ENCODE measurements at places on chromosomes 3 and 15. TPM values are rescaled to one million over a fixed set of nuclear protein-coding genes. Genes with fewer than 3 reads are reported as not detected.

The SAMMSON gene
- total RNA-seq, result 0.43 TPM

The MORC1 gene
- 0.11 TPM for total RNA-seq

- no peak for DNase-seq
These were observed 5.5 kb downstream of the TMEM266 start for GRCh38 chr15:76065245-76065644.

The LRTM1 gene
- not detected for total RNA-seq

DNA sequence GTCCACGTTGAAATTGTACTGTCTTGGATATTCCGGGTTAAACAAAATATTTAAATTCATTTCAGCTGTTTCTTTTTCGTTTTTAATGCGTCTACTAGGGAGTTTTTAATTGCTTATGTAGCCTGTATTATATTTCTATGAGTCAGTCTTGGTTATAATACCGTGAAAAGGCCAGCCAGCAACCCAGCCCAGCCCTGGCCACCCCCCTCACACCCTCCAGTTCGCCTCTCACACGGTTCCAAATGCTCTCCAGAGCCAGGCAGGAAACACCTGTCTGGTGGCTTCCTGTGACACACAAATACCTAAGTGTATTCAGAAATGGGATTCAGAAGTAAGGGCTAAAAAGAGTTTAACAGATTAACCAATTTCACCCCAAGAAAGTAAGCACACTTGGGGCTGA is 4.4 kb downstream of the SH3BP5 start:
- peak; percentile 73 for DNase-seq

- no peak for DNase-seq
These were observed 93.7 kb downstream of the MCTP2 start for GRCh38 chr15:94324835-94325767.

DNA sequence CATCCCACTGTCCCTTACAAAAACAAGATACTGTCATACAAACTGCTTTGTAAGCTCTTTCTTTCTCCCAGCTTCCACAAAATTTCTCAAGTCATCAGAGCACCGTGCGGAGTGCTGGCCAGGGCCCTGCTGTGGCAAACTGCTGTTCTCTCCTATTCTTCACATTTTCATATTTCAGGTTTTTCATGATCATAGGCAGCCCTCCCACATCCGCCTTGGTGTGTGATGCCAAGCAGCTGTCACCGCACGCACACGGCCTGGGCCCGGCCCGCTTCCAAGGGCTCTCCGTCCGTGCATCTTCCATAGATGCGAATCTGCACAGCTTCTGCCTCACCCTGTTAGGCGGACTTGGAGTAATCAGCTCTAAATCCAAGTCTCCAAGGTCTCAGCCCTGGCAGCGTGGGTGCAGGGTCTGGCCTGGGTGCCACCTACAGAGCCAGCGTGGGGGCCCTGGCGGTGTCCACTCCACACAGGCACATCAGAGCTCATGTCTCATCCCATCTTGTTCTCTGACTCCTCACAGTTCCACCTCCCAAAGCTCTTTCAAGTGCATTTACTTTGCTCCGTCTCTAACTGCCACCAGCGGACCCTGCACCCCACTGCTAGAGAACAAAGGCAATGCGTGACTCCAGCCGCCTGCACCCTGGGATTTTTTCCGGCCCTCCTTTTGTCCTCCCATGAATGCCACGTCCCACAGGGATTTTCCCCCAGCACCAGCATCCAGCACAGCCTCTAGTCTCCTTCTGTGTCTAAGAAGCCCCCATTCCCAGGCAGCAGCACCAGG is 27.2 kb downstream of the CYFIP1 start:
- DNase-seq, result no peak

DNA sequence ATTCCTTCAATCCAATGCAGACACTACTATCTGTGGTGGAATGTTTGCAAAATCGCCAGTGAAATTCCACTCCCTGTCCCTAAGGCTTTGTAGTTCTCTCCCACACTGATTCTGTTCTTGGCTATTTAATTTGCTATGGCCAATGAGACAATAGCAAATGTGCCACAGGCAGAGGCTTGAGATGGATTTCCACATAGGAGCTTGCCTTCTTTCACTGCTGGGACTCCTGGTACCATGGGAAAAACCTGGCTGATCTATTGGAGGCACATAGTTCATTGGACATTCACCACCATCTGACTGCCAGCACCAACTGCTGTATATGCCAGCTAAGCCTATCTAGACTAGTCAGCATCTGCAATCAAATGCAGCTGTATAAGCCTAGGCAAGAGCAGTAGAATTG is 103.8 kb downstream of the NR1D2 start:
- DNase-seq, result no peak

The MCF2L2 gene
- 3.4 TPM for total RNA-seq

GRCh38 chr15:68551296-68551635 is 27.5 kb upstream of the CORO2B start:
- DNase-seq, result no peak

GRCh38 chr15:92624401-92624991 is 31.1 kb downstream of the FAM174B start:
- DNase-seq, result no peak

- DNase-seq, result peak; percentile 67
These were observed 79.6 kb downstream of the MLH1 start for GRCh38 chr3:37072892-37073291.

- no peak for DNase-seq
These were observed 46.0 kb upstream of the CD47 start for GRCh38 chr3:108136561-108137459.

DNA sequence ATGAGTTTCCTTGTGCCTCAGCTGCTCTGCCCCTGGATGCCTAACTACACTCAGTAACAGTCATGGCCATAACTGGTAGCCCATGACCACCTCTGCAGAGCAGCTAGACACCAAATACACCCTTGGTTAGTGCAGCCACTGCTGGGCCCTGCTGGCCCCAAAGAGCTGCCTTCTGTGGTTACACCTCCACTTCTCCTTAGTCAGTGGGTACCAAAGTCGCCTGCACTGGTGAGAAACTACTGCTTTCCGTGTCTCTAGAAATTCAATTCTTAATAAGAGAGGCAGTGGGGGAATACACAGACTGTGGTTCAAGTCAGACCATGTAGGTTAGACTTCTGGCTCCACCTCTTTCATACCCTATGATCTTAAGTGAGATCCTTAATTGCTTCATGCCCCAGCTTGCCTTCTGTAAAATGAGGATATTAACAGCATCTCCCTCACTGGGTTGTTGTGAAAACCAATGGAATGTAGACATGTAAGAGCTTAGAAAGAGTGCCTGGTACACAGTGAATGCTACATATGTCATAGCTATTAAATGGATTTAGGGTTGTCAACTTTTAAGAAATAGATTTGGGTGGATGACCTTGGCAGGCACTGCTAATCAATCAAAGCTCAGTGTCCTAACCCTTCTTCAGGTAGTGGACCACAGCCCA is 18.2 kb downstream of the HEG1 start:
- DNase-seq, result no peak

GRCh38 chr3:9169956-9170850 is 79.2 kb downstream of the SRGAP3 start:
- DNase-seq, result no peak

DNA sequence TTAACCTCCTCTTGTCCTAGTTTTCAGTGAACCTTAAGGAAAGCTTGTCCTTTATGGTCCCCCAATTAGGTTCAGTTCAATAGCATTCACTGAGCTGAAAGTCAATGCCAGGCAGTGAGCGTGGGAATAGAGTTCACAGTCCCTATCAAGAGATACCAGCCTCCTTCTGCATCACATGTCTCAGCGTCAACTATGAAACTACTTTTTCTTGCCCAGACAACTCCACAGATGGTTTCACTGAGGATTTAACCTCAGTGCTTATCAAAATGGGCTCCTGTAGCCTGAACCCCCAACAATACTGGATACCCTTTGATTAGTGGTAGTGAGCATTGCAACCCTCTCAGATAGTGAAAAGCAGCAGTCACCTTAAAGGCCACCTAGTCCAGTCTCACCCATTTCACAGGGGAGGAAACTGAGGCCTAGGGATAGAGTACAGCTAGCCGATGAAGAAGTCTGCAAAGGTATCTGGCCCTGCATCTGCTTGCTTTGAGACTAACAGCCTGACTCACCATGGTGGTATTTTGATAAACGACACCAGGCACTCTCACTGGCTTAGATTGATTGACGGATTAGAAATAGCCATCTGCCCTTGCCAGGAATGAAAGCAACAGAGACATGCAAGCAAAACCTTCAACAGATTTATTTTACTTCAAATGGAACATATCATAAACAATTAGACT is 1.6 kb upstream of the UBA3 start:
- DNase-seq, result peak; percentile 41

DNA sequence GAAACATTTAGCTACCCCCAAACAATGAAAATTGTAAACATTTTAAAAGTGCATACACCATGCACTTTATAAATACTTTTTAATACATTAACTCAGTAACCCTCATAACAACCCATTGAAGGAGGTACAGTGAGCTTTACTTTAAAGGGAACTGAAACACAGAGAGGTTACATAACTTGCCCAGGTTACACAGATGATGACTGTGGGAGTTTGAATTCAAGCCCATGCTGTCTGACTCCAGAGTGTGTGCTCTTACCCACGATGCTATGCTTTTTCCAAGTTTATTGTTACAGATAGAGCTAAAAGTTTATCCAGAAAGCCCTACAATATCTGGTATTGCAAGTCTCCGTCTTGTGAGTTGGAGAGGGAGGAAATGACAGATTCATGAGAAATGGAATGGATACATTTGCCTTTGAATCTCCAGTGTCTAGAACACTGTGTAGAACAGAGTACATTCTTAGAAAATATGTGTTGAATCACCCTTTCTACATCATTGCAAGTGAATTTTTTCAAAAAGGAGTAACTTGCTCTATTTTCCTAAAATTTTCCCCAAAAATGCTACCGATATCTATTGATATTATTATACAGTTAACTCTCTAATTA is 428.3 kb downstream of the NAALADL2 start:
- DNase-seq, result no peak

DNA sequence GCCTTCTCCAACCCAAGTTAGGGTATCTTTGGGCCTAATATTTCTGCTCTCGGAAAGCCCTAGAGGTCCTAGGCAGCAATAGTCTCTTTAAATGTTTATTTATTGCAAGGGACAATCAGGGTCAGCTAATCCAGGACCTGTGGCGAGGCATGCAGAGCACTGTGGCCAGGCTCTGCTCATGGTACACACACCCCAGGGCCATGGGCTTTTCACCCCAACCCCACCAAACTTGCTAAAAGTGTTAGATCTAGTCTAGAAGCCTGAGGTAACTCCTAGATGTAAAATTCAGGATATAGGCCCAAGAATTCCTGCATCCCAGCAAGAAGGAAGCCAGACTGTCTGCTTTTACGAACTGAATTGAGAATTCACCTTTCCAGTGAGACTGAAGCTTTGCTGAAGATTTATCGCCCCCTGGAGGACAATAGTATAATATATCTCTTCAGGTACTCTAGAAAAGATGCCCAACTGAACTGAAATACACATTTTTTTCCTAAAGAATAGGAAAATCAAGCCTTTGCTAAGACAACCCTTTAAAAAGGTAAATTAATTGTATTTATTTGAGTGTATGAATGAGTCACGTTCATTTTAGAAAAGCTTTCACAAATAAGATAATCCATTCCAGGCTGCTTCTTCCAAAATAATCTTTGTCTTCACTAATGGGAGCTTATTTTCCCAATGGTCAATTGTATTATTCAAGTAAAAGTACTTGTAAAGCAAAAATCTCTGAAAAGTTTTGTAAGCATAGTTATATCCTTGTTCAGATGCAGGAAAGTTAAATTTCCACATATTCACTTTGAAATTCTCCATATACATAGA is 89.8 kb downstream of the LRRC3B start:
- peak; percentile 20 for DNase-seq

The PCLAF gene
- total RNA-seq, result 52.0 TPM

The PAQR9 gene
- not detected for total RNA-seq

DNA sequence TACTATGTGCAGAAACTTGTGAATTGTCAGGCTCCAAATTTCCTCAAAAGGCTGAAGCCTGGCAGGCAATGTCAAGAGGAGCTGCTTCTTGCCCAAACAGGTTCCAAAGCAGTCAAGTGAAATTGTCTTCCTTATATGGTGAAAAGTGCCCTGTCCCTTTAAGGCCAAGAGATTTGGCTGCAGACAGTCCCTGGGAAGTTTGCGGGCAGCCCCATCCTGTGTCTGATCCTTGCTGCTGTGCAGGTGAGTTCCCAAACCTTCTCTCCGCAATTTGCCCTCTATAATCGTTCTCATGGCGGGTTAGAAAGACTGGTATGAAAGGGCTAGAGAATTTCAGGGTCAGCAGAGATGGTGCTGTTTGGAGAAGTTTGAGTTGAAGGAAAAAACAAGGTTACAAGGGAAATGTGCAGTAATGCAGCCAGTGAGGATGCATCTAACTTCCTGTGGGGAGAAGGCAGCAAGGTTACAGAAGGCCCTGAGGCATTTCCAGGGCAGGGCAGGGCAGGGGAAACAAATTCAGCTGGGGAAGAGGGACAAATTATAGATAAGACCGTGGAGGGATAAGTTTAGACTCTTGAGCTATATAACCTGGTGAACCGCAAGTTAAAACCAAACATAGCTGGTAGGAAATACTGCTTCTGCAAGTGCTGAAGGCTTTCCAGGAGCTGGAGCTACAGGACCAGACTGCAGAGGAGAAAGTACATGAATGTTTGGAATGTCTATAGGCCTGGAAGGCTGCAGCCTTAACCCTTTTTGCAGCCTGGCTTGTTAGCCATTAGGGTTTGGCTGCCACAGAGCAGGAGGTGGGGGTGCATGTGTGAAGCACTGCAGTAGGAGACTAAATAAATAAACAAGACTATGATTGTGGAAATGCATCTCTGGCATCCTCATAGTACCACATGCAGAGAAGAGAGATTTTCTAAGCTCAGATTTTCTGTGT is 256.2 kb upstream of the IL12A start:
- peak; percentile 79 for DNase-seq

DNA sequence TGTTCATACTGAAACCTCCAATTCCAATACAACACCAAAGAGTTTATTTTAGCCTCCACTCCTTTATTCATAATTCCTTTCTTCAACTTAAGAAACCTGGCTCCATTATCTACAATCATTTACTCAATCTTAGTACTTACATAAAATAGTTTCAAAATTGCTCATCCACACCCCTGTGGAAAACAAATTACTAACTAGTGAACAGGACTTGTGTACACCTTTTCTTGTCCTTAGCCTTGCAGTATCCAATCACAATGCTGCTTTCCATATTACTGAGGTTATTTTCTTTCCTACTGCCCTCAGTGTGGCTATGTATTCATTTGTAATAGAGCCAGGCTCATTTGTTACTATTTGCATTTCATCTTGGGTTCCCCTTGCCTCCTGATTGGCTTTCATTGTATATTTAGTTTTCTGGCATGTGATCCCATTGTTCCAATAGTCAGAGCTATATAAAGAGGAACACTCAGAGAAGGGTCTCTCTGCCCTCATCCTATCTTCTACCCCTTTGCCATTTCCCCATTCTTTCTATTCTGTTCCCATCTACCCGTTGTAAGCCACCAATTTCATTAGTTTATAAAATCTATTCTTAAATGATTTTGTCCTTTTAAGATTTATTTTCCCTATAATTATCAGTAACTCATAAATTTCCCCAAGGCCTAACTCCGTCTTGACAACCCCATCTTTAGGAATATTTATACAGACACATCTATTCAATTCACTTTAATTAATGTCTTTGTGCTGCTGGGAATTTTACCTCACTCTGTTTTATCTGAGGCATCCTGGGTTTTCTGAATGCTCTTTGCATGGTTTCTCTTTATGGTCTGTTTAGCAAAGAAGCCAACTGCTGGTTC is 67.9 kb upstream of the RBP1 start:
- no peak for DNase-seq

- peak; percentile 82 for DNase-seq
These were observed 44.0 kb downstream of the SMAD3 start for GRCh38 chr15:67109141-67110034.

Measured in HT1080 (cell line).